ENCODE measurements at places on chromosomes 16 and 17.

DNA sequence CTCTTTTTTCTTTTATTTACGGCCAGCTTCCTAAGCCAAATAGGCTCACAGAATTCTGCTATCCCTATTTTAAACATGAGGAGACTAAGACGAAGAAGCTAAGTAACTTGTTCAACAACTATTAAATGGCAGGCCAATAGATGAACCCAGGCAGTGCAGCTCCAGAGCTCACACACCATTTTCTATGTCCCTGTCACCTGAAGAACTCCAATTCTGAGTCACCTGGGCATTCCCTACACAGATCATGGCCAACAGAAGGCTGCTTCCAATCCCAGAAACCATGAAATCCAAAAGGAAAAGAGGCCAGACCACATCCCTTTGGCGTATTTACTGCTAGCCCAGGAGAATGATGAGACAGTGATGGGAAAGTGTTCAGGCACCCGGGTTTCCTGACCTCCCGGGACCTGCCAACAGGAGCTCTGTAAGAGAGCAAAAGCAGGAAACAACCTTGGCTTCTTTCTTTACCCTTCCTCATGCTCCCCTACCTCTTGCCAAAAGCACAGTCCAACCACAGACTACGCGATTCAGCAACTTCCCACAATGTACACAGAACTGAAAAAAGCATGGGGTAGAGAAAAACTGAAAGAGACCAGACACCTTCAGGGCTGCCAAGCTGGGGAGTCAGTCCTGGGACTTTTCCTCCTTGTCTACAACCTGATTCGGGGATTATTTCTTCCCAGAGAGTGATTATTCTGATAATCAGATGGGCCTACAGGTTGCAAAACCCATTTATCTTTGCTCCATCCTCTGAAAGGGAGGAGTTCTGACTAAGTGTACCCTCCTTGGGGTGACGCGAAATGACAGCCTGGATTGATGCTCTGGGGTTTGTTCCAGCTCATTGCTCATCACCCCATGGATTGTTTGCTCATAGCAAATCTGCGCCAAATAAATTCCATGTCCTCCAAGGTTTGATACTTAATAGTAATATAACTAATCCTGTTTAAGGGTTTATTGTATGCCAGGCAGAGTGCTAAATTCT is 47.8 kb upstream of the HAS3 start:
- no peak for DNase-seq

DNA sequence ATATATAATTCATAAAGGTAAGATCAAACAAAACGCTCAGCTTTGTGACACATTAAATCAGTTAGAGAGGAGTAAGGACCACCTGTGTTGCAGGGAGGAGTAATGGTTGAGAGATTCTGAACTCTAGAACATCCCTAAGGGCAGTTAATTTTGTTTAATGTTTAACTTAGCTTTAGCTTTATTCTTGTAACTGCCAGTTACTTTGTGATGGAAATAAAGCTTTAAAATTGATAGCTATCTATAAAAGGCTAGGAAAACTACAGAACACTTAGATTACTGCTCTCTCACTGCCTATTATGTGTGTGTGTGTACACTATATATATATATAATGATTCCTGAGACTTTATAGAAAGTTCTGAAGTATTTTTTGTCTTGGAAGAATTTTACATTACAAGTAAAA is 37.8 kb downstream of the PTRH2 start:
- DNase-seq = no peak

- DNase-seq = no peak
These were observed 12.6 kb downstream of the ZBTB4 start for GRCh38 chr17:7466639-7467341.

DNA sequence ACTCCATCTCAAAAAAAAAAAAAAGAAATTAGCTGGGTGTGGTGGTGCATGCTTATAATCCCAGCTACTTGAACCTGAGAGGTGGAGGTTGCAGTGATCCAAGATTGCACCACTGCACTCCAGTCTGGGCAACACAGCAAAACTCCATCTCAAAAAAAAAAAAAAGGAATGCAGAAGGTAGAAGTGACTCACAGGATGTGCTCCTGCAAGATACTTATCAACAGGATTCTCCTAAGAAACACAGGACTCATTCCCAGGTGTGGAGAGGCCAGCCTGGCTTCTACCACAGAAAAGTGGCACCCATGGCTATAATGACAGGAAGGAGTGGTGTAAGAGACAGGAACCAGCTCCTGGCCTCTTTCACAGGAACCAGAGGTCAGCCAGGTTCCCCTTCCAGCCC is 13.8 kb downstream of the ELMO3 start:
- DNase-seq = no peak

DNA sequence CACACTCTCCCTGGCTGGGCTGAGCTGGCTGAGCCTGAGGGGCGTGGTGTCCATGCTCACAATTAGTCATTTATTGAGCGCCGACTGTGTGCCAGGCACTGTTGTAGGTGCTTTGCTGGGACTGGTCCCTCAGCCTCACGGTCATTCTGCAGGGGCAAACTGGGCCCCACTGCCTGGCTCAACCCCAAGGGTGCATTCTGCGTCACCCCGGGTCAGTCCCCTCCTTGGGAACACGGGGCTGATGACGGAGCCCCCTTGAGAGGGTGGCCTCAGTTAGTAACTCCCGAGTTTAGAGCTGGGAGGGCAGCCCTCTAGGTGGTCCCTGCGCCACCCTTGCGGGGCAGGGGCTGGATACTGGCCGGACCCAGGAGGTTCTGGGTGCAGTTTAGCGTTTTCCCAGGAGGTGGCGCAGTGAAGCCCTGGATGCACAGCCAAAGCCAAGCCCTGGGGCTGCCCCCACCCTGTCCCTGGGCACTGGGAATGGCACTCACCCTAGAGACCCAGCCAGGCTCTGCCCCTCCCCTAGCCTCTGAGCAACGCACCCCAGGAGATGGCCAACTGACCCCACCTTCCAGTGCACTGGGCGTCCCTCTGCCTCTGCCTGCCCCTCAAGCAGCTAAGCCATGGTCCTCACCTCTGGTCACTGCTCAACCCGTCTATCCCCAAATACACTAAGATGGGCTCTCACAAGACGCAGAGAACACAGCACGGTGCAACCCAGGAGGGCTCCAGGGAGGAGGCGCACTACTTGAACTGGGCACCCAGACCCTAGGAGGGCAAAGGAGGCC is 243.2 kb upstream of the GSE1 start:
- DNase-seq = no peak

DNA sequence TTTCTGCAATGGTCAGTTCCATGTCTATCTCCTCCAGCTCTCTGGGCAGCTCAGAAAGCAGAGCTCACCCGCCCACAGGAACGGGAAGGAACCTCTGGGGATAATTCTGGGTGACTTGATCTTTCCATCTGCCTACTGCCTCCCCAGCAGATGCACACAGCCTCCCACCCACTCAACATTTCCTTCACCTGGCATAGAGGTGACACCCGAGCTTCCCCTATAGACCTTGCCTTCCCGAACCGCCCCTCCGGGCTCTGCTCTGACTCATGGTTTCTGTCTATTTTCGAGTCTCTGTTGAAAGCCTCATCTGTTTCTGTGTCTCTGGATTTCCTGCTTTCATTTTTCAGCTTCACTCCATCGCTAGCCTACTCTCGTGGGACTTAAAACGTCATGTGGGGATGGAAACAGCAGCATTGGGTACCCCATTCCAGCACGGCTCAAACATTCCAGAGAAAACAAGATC is 11.4 kb downstream of the GGA3 start:
- no peak for DNase-seq

All from NCI-H1048 (cell line).